ENCODE measurements at places on chromosomes 6 and 20. TPM values are rescaled to one million over a fixed set of nuclear protein-coding genes. Genes with fewer than 3 reads are reported as not detected.
A peak's percentile ranks its signal among the peaks of the same experiment; 100 is the strongest.

GRCh38 chr20:58822149-58822548 lies 28.6 kb downstream of the GNAS-AS1 start:
- no peak for DNase-seq

DNA sequence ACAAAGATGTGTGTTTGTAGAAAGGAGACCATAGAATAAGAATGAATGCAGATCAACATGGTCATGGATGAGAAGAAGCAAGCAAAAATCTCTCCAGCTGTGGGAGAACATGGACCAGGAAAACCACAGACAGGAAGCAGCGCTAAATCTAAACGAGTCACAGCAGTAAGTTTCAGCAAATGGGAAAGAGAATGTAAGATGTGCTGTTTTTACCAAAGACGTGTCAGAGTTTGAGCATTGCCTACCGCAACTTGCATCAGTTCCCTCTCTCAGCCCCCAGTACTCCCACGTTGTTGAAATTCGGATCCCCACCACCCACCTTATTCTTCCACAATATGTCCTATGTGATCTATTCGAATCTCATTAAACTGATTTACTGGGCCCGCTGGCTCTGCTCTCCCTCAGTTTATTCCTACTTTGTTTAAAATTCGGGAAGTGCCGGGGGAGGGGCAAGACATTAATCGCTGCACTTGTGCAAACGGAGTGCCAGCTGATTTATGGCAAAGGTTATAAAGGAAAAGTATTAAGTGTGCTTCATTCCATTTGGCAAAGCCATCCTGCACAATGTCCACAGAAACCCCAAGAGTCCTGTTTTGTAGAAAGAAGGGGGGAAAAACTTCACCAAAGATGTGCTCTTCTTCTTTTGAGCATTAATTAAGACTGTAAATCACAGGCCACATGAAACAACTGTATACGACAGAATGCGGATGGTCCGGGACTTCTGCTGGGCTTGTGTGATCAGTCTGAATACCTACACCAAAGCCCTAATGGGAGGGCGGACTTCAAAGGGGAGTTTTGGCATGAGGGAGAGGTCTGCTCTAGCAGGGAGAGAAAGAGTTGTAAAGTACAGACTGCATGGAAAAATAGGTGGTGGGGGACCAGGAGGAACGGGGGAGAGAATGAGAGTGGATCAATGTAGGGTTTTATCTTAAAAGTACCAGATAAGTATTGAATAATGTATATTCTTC lies 59.1 kb upstream of the PRDM1 start:
- no peak for DNase-seq

DNA sequence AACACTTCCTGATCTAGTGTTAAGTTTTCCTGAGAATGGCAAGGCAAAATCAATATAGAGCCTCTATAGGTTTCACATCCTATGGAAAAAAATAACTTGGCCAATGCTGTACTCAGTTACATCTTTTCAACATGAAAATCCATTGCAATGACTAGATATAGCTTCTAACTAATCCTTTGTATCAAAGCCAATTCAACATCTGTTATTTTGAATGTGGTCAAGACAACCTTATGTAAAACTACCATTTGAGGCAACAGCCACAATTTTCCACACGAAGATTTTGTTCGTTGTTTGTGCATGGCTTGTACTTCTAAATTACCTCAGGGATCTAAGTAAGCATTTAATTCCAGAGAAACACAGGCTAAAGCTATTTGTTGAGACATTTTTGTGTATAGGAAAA lies 637.8 kb upstream of the EYS start:
- DNase-seq = no peak

DNA sequence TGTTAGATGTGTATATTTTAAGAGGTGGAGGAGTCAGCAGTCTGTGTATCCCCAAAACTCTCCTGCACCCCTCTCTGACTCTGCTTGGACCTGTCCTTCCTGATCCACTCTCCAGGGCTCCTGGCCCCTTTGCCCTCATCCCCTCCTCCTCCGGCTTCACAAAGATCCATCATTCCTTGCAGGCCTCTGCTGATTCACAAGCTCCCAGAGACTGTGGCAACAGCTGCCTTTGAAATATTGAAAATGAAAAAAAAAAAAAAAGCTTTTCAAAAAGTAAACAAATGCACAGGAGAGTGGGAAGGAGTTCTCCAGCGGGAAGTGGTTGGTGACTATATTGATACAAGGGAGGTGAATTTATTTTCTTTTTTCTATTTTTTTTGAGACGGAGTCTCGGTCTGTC lies 330.2 kb upstream of the SULF2 start:
- DNase-seq = no peak

- DNase-seq = no peak
Measured at GRCh38 chr6:3571250-3571681, 114.4 kb upstream of the SLC22A23 start.

The KHDC1 gene
- 0.79 TPM for total RNA-seq

The ABHD16B gene
- total RNA-seq = not detected

The MDN1 gene
- total RNA-seq = 23.9 TPM

GRCh38 chr6:166933396-166933795 lies 23.0 kb downstream of the RNASET2 start:
- no peak for DNase-seq

- DNase-seq = no peak
Measured at GRCh38 chr6:5399391-5399790, 138.1 kb downstream of the FARS2 start.

The C6orf118 gene
- total RNA-seq = not detected

DNA sequence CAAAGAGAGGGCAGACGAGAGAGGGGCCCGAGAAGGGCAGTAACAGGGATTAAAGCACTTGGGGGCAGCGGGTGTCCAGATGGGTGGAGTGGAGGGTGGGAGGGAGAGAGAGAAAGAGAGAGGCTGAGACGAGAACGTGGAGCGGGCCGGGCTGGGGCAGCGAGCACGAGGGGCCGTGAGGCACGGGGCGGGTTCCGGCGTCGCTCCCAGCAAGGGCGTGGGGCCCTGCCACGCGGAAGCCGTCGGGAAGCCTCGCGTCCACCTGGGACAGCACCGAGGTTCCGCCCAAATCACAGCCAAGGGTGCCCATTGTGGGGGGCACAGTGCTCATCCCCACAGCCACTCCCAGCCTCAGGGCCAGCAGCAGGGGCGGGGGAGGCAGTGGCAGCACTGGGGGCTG lies 49.8 kb downstream of the KCNQ2 start:
- no peak for DNase-seq

GRCh38 chr20:52372169-52372568 lies 180.6 kb upstream of the ZFP64 start:
- DNase-seq = no peak

DNA sequence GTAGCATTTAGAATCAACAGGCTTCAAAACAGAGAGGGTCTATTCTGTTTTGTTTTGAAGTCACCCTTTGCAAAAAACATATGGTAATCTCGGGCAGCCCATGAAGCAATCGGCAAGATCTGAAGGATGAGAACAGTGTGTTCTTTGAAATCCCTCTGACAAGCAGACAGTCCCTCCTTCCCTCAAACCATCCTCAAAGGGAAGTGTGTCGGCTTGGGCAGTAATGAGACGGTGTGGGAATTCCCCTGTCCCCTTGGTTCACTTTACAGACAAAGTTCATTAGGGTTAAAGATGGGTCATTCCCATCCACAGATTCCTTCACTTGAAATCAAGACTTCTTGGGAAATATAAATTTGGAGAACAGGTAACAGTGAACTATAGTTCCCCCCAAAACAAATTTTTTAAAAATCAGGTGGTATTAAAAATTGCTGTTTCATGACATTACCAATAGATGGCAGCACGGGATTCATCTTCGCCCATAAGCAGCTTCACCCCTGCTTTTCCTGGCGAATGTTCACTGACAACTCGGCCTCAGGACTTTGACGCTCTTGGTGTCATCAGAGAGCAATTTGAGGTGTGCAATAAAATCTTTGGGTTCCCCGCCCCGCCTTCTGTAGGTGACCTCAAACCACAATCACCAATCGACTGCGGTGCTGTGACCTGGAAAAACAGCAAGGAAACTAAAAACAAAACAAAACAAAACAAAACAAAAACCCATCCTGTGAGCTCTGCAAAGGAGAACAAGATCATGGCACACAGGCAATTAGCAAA lies 159.3 kb upstream of the TNFAIP3 start:
- DNase-seq = peak; percentile 36

GRCh38 chr20:7672571-7672970 lies 267.7 kb downstream of the HAO1 start:
- DNase-seq = no peak

The GJA10 gene
- total RNA-seq = not detected

DNA sequence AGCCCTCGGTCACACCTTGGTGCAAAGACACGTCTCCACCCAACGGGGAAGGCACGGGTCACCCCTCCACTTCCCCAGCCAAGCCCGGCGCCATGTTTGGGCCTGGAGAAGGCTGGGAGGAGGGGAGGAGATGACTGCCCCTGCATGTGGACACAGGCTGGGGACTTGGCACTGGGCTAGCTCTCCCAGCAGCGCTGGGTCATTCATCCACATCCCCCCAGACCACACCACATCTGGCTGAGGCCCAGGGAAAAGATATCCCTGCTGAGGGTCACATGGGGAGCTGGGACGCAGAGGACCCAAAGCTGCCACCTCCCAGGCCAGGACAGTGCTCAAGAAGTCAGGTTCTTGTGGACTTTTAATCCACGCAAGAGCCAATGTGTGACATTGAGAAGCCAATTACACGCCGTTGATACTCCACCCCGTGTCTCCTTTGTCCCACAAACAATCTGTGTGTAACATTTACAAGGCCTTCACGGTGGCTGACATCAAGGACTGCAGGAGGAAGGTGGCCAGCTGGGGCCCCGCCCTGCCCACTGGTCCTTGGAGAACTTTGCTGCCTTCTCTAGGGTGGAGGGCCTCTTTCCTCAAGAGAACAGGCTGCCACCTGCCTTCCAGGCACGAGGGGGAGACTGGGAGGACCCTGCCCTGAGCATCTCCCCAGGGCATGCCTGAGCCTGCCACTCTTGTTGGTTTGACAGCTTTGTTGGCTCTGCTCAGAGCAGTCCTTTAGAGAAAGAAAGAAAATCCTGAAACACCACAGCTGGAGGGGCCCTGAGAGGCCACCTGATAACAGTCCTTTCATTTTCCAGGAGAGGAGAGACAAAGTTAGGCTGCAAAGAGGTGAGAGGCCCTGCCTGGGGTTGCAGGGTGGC lies 5.3 kb upstream of the IP6K3 start:
- no peak for DNase-seq

- DNase-seq = no peak
Measured at GRCh38 chr6:26200918-26201721, 113.9 kb downstream of the HFE start.

DNA sequence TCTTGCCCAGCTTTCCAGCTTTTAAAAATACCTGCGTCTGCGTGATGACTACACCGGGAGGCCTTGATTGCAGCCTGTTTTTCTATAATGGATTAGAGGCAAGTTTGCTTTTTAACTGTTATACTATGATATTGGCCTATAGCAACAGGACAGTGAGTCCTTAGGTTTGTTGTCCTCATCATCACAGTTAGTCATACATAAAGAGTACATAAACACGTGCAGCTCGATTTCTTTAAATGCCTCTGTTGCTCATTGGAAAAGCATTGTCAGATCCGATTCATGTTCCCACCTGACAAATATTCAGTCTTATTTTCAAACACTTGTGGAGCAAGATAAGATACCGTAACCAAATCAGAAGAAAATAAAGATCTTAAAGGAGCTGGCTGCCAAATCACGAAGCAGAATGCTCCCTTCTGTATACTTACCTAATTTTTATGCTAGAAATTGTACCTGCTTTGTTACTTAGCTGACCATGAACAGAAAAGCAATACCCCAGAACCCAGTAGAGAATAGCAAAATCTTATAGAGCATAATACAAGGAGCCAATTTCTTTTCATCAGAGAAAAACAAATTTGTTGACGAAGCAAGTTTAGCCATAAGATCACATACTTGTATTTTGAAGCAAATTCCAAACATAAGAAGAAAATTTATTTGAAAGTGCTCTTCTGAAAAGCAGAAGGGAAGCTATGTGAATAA lies 100.4 kb downstream of the TMEM200A start:
- DNase-seq = no peak

The TCP11 gene
- total RNA-seq = not detected

The LAMP5 gene
- not detected for total RNA-seq
